ENCODE measurements at places on chromosomes 16 and 17.
A peak's percentile ranks its signal among the peaks of the same experiment; 100 is the strongest.

- no peak for ATAC-seq
Measured at GRCh38 chr17:57493625-57494024, 237.3 kb downstream of the MSI2 start.

DNA sequence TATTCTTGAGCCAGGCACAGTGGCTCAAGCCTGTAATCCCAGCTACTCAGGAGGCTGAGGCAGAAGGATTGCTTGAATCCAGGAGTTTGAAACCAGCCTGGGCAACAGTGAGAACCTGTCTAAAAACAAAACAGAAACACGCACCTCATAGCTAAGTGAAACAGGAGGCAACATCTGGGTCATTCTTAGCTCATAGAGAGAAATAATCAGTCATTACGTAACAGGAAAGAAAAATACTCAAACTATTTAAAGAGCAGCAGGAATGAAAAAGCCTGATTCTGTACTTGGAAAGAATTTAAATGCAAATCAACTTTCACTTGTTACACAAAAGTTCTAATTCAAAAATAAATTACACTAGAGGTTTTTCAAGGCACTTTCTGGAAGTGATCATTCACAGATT, 17.2 kb downstream of the CHCT1 start:
- ATAC-seq: no peak

GRCh38 chr16:67936880-67937605, 393 bp upstream of the PSMB10 start:
- ATAC-seq: no peak

DNA sequence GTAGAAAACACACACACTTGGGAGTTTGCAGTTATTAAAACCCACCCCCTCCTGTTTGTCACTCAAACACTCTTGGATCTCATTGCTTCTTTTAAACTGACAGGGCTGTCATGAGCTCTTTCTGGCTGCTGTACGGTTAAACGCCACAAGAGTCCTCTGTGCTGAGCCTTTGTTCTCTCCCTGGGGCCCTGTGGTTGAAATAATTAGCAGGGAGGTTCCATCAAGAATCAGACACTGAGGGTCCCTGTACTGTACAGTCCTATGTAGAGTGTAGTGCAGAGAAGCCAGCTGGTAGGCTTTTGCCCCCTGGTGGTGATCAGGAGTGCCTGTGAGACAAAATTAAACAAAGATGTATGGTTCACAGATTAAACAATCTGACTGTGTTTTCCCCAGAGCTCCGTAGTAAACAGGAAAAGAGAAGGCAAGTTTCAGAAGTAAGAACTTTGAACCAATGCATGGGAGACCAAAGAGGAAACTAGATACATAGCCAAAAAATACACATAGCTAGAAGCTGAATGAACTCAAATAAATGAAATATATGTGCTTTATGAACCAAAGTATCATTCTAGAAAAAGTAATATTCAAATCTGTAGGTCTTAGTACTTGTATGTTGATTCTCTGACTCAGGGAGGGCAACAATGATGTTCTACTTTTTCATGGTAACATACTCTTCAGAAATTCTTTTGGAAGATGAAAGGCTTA, 1.4 kb upstream of the SSH2 start:
- peak; percentile 76 for ATAC-seq

DNA sequence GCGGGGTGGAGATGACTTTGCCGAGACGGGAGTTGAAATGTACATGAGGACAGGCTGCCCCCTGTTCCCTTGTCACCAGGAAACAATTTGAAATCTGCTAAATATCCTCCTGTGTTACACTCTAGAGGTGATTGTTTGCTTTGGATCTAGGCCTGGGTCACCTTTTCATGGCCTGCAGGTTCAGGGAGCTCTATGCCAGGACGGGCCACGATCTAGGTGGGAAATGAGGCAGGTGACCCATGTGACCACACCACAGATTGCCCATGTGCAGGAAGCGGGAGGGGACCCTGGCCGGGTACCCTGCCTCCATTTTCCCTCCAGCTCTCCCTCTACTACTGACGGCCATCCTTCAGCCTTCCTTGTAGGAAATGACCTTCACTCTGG, 43.4 kb downstream of the MEAK7 start:
- ATAC-seq: no peak

DNA sequence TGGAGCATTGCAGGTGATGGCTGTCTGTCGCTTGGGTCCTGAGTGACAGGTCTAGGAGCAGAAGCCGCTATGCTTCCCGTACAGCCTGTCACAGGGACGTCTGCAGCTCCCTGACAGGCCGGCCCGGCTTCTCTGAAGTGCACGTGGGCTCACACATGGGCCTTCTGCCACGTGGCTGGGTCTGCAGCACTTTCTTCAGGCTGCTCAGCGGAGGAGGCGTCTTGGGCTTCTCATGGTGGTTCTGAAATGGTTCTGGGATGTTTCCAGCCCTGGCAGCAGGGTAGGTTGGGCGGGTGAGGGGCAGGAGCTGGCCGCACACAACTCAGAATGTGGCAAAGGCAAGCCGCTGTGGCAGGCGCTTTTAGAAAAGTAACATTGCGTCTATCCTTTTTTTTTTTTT, 80.3 kb upstream of the ZNF750 start:
- ATAC-seq: no peak

DNA sequence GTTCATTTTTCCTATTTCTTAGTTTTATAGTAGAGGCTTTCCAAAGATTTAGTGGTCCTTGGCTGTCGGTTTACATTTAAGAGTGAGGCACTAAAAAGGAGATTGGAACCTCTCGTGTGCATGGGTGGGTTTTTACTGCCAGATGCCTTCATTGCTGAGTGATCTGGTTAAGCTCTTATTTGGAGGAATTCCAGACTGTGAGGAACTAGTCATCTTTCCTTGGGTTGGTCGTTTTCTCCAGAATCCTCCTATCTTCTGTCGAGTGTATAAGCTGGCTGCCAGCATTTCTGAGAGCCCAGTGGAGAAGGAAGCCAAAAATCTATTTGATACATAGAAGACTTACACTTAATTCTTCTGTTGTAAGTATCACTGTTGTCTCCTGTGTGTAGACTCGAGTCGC, 22.6 kb downstream of the IST1 start:
- ATAC-seq: peak; percentile 93
